ENCODE measurements at places on chromosomes 1 and 21.

GRCh38 chr1:230773396-230774033, 26.3 kb downstream of the CAPN9 start:
- no peak for DNase-seq

DNA sequence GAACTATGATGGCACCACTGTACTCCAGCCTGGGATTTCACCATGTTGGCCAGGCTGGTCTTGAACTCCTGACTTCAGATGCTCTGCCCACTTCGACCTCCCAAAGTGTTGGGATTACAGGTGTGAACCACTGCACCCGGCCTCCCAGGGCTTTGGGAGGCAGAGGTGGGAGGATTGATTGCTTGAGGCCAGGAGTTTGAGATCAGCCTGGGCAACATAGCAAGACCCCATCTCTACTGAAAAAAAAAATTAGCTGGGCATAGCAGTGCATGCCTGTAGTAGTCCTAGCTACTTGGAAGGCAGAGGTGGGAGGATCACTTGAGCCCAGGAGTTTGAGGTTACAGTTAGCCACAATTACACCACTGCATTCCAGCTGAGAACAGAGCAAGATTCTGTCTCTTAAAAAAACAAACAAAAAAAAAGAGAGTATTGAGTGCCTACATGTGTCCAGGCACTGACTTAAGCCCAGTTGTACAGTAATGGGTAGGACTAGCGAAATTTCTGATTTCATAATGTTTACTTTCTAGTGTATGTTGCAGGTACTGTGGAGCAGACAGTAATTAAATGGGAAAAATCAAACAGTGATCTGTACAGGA, 4.2 kb downstream of the MANEAL start:
- DNase-seq: no peak

DNA sequence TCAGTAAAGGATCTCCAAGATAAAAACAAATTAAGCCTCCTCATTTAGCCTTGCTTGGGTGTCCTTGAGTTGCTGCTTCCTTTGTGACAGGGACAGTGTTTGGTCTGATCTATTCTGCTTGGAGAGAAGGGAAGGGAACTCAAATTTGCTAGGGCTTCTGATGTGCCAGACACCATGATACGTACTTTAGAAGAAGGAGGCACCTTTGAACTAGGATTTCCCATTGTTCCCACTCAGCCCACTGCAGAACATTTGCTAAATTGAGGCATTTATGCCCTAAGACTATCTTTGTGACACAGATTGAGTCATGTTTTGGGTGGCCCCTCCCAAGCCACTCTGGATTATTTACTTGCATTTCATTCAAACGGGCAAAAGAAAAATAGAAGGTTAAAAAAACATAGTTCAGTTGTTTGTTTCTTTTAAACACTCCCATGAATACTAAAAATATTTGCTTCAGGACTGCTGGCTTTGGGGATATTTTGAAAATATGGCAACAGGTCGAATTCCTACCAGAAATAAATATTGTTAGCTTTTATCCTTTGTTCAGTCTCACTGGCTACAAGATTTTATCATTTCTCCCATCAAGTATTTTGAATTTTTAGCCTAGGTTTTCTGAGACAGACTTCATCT, 81.9 kb upstream of the WLS start:
- DNase-seq: no peak

DNA sequence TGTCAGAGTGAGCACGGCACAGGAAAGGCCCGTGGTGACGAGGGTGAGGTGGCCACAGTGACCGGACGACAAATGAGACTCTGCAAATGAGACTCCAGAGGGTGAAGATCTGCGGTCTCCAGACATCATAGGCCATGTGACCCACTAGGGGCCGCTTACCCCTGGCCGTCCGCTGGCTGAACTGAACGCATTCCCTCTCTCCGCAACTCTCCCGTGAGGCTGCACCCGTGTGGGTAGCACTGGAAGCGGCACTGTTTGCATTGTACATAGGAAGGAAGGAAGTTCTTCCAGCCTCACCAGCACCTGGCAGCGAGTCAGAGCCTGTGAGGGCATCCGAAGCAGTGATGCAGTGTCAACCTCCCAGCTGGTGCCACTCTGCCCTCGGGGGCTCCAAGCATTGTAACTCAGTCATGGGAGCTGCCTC, 23.6 kb upstream of the SPSB1 start:
- peak; percentile 39 for DNase-seq

DNA sequence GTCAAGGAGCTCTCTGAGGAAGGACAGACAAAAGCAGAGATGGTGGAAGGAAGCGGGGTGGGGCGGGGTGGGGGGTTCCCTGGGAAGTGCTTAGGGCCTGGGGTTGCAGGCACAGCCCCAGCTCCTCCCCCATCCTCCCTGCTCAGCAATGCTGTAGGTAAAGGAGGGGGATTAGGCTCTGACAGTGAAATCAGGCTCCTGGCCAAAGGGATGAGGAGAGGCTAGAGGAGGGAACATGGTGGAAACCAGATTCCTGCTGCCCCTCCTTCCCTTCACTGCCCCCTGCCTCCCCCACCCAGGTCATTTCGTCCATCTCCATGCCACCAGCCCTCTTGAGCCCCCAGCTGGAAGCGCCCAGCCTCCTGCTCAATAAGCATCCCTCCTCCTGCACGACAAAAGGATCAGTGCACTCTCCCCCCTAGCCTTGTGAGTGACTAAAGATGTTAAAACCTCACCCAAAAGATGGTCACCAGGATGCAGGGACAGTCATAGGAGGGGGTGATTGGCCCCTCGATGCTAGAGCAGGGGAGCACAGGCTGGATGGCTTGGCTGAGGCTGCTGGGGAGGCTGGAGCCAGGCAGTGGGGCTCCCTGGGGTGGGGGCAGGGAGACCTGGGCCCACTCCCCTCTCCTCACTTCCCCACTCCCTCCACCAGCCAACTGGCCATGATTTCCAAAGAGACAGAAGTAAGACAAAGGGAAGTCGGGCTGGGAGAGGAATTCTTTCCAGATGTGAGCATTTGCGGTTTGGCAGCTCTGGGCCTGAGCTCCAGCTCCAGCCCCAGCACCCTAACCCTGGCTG, 2.2 kb upstream of the CRABP2 start:
- no peak for DNase-seq

DNA sequence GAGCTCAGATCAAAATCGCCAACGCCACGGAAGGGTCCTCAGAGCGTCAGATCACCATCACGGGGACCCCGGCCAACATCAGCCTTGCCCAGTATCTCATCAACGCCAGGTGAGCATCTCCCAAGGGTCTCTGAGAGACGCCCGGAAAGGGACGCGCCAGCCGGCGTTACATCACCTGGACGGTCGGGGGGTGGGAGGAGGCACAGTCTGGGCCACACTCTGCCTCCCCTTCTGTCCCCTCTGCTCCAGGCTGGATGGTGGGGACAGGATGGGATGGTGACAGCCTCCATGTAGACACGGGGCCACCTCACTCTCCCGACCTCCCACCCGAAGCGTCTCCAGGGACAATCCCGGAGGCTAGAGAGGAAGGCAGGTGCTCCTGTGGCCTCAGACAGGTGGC, 41.5 kb upstream of the COL6A1 start:
- DNase-seq: peak; percentile 27

DNA sequence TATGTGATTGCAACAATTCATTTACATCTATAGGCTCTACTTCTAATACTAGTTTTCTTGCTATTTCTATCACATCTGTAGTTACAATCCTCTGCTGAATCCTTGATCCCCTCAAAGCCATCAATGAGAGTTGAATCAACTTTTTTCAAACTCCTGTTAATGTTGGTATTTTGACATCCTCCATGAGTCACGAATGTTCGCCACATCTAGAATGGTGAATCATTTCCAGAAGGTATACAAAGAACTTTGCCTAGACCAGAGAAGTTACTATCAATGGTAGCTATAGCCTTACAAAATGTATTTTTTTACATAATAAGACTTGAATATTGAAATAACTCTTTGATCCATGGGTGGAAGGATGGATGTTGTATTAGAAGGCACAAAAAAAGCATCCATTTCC, 110.0 kb downstream of the AMY1C start:
- no peak for DNase-seq

DNA sequence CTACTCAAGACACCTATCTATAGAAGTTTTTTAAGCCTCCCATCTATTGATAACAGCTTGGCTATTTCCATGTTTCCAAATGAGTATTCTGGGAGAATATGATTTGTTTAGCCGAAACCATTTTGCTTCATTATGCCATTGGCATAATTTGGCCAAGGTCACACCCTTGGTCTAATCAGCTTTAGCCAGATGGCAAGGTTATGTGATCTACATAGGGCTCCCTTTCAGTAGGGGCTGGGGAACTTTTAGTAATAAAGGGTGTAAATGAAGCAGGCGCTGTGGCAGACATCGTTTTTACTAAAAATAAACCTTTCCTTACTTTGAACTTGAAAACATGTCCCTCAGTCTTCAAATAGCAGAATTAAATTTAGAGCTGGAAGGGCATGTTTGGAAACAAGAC, 3.0 kb upstream of the PDC start:
- no peak for DNase-seq

- no peak for DNase-seq
Observed at GRCh38 chr21:37805266-37805665, 111.0 kb downstream of the KCNJ6 start.

DNA sequence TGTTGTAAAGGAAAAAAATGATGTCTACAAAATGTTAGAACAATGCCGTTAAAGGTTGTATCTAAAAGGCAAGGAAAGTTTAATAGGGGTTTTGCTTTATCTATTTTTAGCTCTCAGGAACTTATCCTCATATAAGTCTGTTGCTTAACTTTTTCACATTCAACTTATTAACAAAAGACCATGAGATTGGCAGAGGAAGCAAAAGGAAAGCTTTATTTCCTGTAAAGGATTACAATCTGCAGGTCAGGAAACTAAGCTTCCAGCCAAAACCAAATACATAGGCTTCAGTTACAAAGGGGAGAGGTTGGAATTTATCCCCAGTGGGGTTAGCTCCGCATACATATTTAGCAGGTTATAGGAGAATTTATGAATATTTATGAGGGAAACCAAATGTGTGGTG, 58.7 kb upstream of the KIAA1614 start:
- no peak for DNase-seq

DNA sequence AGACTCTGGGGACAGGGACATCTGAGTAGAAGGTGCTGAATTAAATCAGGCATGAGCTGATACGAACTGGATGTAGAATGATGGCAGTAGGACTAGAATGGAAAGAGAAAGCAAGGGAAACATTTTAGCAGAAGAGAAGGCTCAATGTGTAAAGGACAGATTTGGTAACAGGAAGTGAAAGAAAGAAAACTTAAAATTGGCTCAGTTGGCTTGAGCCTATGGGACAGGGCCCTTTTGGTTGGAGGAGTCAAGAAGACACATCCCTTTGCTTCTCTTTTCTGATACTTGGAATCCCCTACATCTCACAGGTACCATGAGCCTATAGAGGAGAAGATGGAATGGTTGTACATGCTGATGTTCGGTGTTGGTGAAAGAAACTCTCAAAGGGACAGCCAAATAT, 300.6 kb upstream of the PLXNA2 start:
- no peak for DNase-seq

DNA sequence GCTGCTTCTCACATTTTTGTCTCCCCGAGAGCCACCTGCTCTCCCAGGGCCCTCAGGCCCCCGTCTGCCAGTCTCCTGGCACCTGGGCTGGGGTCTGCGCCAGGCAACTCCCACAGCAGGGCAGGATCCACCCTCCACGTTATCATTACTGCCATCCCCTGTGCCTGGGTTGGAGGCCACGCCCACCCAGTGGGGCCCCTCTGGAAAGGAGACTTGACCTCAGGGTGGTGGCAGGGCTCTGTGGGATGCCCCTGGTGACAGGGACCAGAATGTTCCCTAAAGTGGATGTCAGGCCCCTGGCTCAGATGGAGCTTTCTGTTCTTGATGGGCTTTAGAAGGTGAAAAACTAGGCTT, 66.6 kb downstream of the SKI start:
- no peak for DNase-seq

GRCh38 chr1:44571712-44572571, 102.3 kb downstream of the TMEM53 start:
- no peak for DNase-seq

GRCh38 chr1:245715970-245716369, 561.2 kb downstream of the KIF26B start:
- DNase-seq: no peak

DNA sequence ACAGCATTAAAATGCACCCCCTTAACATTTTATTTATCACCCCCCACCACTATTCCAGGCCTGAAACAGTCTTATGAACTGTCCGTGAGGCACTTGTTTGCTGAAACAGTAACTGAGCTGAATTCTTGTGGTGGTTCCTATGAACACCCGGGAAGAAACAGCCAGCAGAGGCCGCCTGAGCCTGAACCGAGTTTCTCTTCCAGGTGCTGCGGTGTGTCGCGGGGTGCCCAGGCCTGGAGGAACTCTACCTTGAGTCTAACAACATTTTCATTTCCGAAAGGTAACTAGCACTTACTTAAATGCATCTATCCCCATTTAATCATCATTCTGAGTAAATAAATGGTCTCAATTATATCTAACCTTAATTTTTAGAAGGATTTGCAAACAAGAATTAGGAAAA, 66.8 kb downstream of the TBCE start:
- no peak for DNase-seq

GRCh38 chr1:151478140-151478812, 19.0 kb upstream of the POGZ start:
- no peak for DNase-seq

- DNase-seq: no peak
Observed at GRCh38 chr1:178172939-178173338, 79.0 kb downstream of the RASAL2 start.

DNA sequence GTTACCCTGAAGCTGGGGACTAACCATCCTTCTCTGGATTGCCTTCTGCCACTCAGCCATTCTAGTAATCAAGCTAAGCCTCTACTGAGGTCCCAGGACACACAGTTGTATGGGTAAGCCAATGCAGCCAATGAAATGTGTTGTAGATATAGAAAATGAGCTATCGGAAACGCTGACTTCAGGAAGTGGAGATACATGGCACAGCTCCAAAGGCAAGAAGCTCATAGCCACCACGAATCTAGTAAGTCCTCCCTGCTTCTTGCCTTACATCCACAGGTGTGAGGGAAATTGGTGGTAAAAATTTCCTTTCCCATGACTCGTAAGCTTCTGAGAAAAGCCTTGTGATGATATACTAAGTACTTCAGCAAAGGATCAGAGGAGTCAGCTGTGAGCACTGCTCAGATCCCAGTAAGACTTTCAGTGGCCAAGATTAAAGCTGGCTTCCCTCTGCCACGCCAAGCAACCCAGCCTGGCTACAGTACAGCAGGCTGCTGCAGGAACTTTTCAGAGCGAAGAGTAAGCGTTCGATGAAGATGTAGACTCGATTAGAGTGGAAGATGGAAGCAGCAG, 117.7 kb downstream of the SIM2 start:
- DNase-seq: no peak

GRCh38 chr1:96845464-96845863, 123.9 kb downstream of the PTBP2 start:
- DNase-seq: no peak

- no peak for DNase-seq
Observed at GRCh38 chr1:2529784-2530512, at the start of gene HES5. Gene HES5, minus strand, starts transcription at chr1:2530263. Its CDS starts 99 bp downstream, at chr1:2530164.

GRCh38 chr1:31701091-31701736, 2.6 kb downstream of the COL16A1 start:
- peak; percentile 91 for DNase-seq

DNA sequence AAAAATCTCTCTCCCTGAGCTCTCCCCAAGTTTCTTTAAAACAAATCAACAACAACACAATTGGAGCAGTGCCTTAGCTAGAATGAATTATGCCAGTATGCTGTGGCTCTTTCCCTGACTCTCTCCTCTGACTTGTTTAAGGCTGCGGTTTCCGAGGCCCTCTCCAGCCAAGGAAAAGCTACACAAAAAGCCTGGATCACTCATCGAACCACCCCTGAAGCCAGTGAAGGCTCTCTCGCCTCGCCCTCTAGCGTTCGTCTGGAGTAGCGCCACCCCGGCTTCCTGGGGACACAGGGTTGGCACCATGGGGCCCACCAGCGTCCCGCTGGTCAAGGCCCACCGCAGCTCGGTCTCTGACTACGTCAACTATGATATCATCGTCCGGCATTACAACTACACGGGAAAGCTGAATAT, 1.9 kb downstream of the S1PR1 start:
- DNase-seq: peak; percentile 93

All from Right ventricle myocardium superior (tissue), 1 donor.